ENCODE measurements at places on chromosomes 2 and 18.

DNA sequence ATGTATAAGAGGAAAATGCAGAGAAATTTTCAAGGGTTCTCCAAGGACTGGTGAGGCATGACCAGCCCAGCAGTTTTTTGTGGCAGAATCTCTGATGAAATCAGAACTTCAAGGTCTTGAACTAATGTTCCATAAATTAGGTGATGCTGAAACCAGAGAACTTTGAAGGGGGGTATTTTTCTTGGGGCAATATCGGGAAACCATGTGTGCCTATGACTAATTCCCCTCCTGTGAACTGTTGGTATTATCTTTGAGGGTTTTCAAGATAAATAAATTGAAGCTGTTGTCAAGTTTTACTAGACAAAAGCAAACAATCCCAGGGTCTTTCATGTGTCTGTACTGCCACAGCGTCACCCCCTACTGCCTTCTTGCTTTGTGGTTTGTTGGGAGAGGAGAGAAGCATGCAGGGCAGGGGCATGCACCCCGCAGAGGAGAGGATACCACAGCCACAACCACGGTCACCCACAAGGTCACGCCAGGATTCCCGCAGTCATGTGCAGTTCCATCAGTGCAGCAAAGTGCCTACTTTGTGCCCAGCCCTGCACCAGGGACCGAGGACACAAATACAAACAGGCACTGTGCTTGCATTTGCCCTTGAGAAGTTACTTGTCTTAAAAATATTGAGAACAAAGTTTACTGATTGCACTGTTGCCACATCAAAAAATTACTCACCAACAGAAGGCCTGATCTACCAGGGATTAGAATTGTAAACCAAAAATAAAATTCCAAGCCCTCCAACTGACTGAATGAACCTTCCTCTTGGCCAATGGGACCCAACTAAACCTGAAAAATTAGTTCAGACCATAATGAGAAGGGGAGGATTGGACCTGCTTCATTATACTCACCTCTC is 413.3 kb upstream of the TRIB2 start:
- no peak for DNase-seq

GRCh38 chr2:85445316-85446295 is 27.1 kb downstream of the SH2D6 start:
- no peak for DNase-seq

GRCh38 chr18:26383454-26384270 is 157.4 kb downstream of the TAF4B start:
- DNase-seq = no peak

GRCh38 chr2:128894896-128895295 is 576.2 kb upstream of the HS6ST1 start:
- no peak for DNase-seq

DNA sequence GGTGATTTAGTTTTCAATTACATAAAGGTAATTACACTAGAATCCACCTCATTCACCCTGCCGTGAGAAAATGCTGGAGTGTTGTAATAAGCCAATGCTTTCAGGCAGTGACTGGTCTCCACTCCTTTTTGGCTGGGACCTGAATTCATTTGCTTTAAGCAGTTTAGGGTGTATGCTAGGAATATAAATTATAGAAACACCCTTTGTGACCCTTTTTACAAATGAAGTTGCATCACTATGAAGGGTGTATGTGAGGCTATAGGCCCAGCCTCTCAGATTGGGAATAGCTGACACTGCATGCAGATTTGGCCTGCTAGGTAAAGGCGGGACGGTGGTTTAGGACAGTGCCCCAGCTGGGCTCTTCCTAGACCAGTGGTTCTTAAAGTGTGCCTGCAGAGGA is 50.8 kb upstream of the NFE2L2 start:
- DNase-seq = no peak

GRCh38 chr18:12406371-12407111 is 1.2 kb upstream of the PRELID3A start:
- DNase-seq = no peak

- no peak for DNase-seq
Measured at GRCh38 chr18:36623681-36624190, 205.1 kb downstream of the TPGS2 start.

- DNase-seq = no peak
Measured at GRCh38 chr2:44766220-44766619, 175.3 kb upstream of the SIX3 start.

DNA sequence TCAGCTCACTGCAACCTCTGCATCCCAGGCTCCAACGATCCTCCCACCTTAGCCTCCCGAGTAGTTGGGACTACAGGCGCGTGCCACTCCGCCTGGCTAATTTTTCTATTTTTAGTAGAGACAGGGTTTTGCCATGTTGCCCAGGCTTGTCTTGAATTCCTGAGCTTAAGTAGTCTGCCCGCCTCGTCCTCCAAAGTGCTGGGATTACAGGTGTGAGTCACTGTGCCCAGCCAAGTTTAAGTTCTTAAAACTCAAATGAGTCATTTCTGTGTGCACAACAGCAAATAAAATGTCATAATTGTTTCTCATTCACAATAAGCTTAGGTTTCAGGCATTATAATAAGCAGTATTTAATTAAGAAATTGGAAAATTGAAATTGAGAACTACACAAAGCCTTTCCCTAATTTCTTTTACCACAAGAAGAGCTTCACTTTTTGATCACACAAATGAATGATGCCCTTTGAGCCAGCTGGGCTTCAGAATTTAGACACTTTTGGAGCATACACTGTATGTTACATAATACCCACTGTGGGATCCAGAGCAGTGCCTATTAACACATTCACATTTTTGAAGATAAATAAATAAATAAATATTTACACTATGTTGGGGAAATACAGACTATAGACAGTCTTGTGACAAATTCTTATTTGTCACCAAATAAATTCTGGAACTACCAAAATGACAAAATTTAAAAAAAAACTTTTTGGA is 8.6 kb upstream of the ME2 start:
- DNase-seq = no peak

- DNase-seq = no peak
Measured at GRCh38 chr2:136860443-136860958, 95.2 kb downstream of the THSD7B start.

DNA sequence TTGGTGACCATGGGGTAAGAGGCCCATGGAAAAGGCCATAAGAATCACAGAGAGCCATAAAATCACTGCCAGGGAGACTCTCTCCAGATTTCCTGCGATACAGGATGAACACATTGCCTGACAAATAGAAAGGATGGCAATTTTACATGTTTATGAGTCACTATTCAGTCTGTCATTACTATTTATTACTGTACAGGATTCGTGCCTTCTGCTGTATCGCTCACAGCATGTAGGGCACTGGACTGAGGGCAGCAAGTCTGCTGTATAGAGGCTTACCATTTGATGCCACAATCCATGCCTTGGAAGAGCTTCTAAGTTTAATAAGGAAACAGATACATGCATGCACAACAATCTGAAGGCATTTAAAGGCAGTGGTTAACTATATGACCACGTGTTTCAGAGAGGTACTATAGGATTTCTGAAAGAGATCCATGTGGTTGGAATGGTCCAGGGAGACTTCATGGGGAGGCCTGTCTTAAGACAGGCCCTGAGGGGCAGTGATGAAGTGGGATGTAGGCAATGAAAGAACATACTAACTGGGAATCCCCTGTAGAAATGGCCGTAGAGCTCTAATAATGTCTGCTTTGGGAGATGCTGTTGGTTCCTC is 702.4 kb upstream of the RAB6C start:
- DNase-seq = no peak

GRCh38 chr18:63119647-63120046 is 199.9 kb downstream of the BCL2 start:
- no peak for DNase-seq

GRCh38 chr2:147030966-147031720 is 813.7 kb upstream of the ACVR2A start:
- DNase-seq = no peak

- DNase-seq = no peak
Measured at GRCh38 chr2:108370080-108370479, 7.7 kb upstream of the SULT1C4 start.

DNA sequence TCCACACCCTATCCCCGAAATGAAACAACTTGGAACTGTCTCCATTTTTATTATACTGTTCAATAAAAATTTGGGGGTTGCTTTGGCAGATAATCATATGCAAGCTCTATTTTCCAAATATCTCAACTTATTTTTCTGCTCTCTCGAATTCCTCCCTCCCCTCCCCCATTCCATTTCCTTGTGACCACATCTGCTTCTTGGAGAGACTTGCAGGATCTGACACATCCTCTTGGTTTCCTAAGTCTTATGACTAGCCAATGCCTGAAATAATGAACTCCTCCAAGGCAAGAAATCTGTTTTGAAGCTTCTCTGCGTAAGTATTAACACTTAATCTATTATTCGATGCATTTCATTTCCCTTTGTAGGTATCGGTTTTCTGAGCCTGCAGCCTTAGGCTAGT is 16.1 kb downstream of the TGIF1 start:
- DNase-seq = no peak

DNA sequence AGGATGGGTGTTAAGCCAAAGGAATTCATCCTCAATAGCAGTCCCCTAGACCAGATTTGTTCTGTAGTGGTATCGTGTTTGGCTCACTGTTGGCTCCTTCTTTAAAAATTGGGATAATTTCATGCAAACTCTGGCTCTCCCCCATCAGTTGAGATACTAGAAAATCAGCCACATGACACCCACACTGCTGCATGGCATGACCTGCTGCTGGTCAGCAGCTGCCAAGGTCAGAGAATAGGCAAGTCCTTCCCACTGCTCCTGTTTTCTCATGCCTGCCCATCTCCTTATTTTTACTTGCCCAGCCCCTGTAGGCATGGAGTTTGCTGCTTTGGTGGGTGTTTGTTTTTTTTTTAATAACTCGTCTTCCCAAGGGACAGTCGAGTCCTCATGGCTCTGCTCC is 1.0 kb upstream of the SNRNP200 start:
- DNase-seq = no peak

DNA sequence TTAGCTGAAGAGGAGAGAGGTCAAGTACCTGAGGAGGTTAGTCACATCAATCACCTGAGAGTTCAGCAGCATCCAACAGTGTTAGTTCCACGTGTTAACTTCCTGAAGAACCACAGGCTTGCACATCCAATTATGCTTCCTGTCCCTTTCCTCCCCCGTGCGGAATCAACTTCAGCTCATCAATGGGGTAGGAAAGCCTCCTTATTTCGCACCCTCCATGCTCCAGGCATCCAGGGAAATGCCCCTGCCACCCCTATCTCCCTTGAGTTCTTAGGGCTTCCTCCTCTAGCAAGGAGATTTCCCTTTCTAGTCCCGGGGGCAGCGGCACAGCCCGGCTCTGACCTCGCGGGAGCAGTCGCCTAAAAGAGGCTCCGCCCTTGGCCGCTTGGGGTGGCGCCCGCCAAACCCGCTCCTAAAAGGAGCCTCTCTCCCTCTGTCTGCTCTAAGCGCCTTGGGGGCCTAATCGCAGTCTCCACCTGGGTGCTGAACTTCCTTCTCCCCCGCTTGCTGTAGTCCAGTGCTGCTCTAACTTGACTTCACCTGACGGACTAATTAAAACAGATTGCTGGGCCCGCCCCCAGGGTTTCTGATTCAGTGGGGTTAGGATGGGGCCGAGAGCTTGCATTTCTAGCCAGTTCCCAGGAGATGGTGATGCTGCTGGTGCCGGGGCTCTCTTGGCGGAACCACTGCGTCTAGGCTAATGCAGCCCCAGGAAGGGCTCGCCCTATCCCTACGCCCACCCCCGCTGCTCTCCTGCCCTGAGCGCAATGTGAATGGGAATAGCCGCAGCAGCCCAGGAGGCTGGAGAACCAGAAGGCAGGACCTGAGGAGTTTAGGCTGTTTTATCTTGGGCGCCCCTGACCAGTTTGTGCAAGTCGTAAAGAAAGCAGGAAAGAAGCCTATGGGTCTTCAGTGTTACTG is 3.4 kb upstream of the TET3 start:
- no peak for DNase-seq

DNA sequence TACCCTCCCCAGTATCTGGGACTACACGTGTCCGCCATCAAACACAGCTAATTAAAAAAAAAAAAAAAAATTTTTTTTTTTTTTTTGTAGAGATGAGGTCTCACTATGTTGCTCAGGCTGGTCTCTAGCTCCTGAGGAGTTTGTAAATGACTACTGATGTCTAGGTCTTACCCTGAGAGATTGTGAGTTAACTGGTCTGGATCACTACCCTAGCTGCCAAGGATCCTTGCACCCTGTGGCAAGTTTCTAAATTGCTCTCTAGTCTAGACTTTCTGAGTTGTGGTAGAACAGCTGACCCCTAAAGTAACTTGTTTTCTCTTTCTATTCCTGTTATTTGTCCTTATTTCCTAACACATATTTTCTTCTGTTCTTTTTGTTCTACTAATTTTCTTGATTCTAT is 44.5 kb downstream of the ABHD3 start:
- no peak for DNase-seq

DNA sequence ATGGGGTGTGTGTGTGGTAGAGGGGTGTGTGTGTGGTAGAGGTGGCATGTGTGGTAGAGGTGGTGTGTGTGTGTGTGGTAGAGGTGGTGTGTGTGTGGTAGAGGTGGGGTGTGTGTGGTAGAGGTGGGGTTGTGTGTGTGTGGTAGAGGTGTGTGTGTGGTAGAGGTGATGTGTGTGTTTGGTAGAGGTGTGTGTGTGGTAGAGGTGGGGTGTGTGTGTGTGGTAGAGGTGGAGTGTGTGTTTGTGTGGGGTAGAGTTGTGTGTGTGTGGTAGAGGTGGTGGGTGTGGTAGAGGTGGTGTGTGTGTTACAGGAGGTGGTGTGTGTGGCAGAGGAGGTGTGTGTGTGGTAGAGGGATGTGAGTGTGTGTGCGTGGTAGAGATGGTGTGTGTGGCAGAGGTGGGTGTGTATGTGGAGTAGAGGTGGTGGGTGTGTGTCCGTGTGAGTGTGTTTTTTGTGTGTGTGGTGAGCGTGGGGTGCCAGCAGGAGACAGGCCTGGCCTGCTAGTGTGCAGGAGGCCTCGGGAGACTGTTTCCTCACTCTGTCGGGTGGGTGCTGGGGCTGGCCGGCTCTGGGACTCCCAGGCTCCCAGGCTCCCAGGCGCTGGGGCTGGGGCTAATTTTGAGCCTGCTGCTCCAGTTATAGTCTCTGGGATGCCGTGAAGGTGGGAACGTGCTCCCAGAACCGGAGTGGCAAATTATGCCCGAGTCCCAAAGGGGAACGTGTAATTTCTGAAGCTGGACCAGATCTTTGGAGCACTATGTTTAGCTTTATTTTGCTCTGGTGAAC is 165.2 kb downstream of the DYSF start:
- DNase-seq = no peak

DNA sequence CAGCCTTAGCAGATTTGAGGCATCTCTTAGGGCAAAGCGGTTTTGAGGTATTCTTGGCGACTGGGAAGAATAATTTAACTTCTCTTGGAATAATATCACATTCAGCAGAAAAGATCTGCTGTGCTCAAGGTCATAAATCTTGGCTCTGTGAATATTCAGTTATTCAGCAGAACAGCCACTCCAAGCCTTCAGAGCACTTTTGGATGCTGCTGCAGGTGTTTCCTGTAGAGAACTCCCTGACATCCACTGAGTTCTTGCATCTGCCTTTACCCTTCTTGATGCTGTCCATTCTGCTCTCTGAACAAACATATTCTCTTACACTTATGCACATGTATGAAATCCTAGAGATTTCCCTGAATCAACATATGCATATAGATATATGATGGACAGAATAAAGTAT is 390.3 kb downstream of the NRXN1 start:
- DNase-seq = no peak

GRCh38 chr2:18552351-18553077 is 7.9 kb downstream of the RDH14 start:
- no peak for DNase-seq
